ENCODE measurements at places on chromosomes 2 and 18.

- DNase-seq, result no peak
These were observed 3.3 kb downstream of the GAD1 start for GRCh38 chr2:170819680-170820664.

- DNase-seq, result peak; percentile 80
These were observed 13.0 kb downstream of the ODC1 start for GRCh38 chr2:10434886-10435819.

GRCh38 chr2:226694586-226695284, 104.9 kb downstream of the IRS1 start:
- no peak for DNase-seq

- no peak for DNase-seq
These were observed 129.0 kb downstream of the ICOS start for GRCh38 chr2:204065566-204065965.

DNA sequence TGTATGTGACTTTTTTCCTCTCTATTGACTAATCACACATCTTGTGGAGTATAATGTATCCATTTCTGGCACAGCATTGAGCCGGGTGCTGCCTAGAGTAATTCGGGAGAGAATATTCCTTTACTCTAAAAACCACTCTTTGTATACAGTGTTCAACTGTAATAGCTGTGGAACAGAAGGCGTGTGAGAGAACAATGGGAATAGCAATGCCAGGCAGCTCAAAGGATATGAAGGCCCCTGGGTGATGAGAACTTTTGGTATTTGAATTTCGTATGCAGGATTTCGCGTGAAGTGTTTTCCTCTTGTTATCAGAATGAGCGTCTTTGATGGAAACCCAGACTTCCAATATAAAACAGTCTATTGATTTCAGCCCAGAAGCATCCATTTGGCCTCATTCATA, 84.6 kb upstream of the MAP3K20 start:
- DNase-seq, result no peak

DNA sequence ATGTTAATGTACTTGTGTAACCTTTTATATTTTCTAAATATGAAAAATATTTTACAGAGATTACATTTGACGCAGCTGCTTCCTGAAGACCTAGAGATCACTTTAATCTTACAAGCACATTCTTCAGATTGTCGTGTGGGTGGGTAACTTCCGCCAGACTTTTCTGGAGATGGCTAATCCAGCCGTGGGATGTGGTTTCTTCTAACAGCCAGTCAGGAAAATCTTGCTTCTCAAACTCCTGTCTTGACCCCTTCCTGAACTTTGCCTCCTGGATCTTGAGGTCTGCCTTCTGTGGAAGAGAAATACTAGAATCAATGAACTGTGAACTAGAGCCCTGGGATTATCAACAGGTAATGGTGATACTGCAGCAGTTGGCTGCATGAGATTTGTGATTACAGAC, 401.6 kb upstream of the TNP1 start:
- no peak for DNase-seq
